Natural killer cell (primary cell): ENCODE measurements at places on chromosomes 7 and 10.

DNA sequence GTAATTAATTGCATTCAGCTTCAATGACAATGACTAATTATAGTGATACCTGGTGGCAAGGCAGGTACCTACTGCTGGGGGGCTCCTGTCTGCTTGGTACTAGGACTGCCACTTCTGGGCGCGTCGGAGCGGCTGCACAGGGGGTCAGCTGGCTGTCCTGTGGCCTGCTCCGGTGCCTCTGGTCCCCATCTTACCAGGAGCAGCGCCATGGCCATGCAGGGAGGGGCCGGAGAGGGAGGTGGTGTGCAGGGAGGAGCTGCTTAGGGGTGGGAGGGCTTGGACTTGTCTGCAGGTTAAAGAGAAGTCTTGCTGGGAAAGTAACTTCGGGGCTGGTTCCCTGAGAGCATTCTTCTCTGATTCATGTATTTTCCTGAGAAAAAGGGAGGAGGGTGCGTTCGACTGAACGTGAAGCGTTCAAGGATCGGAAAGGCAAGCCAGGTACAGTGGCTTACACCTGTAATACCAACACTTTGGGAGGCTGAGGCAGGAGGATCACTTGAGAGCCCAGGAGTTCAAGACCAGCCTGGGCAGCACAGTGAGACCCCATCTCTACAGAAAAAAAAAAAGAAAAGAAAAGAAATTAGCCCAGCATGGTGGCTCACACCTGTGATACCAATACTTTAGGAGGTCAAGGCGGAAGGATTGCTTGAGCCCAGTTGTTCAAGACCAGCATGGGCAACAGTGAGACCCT, 15.4 kb downstream of the CUX1 start:
- no peaks in the 10 kb centered on the region for H3K27me3 ChIP-seq
- H3K27ac ChIP-seq = no peak overlapping the region
- H3K4me1 ChIP-seq = no peaks in the 10 kb centered on the region
- no peaks in the 10 kb centered on the region for H3K36me3 ChIP-seq
- no peak for DNase-seq

DNA sequence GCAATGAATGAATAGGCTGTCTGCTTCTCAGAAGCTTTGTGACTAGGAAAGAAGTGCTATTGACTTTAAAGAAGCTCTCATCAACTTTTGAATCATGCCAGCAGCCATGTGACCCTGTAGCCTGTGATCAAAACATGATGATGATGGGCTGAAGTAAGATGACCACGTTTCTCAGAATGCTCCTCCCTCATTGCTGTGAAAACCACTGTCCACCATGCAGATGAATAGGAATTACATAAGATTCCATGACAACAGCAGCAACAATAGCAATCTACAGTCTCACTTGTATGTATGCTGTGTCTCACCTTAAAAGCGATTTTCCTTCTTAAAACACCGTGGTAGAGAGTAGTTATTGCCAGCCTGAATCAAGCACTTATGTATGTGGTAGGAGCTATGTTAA, 228.4 kb downstream of the TRIL start:
- H3K27me3 ChIP-seq = no peaks in the 10 kb centered on the region
- no peak overlapping the region for H3K27ac ChIP-seq
- H3K4me1 ChIP-seq = no peaks in the 10 kb centered on the region
- H3K4me3 ChIP-seq = no peak overlapping the region
- no peak for DNase-seq

DNA sequence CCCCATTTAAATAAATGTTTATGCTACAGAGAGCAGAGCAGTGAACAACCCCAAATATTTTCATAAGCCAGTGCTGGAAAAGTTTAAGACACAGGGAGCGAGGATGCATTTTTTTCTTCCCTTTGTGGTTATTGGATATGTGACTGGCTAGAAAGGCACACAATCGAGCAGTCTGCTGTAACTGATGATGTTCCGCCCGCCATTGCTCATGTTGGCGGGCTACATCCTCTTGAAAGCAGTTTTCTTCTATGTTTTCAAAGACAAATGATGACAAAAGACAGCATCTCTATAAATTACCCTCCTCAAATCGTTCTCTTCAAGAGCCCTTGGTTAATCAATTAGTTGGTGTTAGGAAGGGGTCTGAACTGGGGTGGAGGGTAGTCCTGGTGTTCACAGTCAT, 269.8 kb downstream of the SKAP2 start:
- no peak overlapping the region for H3K27ac ChIP-seq
- H3K27me3 ChIP-seq = no peaks in the 10 kb centered on the region
- H3K36me3 ChIP-seq = no peaks in the 10 kb centered on the region
- no peak overlapping the region for H3K4me3 ChIP-seq
- no peak for DNase-seq

GRCh38 chr7:2540641-2541051, 14.7 kb downstream of the BRAT1 start:
- no peaks in the 10 kb centered on the region for H3K27me3 ChIP-seq
- no peak overlapping the region for H3K4me3 ChIP-seq
- H3K27ac ChIP-seq = no peak overlapping the region
- no peak for DNase-seq

GRCh38 chr10:24501056-24501711, 222.5 kb downstream of the ARHGAP21 start:
- H3K36me3 ChIP-seq = no peaks in the 10 kb centered on the region
- no peak overlapping the region for H3K27ac ChIP-seq
- no peak overlapping the region for H3K4me3 ChIP-seq
- H3K27me3 ChIP-seq = no peaks in the 10 kb centered on the region

- no peak overlapping the region for H3K27ac ChIP-seq
- peaks cover 7% of the 10 kb centered on the region for H3K4me1 ChIP-seq
- no peak for DNase-seq
- H3K36me3 ChIP-seq = no peaks in the 10 kb centered on the region
Observed at GRCh38 chr10:132926777-132927650, 15.4 kb downstream of the CFAP46 start.

DNA sequence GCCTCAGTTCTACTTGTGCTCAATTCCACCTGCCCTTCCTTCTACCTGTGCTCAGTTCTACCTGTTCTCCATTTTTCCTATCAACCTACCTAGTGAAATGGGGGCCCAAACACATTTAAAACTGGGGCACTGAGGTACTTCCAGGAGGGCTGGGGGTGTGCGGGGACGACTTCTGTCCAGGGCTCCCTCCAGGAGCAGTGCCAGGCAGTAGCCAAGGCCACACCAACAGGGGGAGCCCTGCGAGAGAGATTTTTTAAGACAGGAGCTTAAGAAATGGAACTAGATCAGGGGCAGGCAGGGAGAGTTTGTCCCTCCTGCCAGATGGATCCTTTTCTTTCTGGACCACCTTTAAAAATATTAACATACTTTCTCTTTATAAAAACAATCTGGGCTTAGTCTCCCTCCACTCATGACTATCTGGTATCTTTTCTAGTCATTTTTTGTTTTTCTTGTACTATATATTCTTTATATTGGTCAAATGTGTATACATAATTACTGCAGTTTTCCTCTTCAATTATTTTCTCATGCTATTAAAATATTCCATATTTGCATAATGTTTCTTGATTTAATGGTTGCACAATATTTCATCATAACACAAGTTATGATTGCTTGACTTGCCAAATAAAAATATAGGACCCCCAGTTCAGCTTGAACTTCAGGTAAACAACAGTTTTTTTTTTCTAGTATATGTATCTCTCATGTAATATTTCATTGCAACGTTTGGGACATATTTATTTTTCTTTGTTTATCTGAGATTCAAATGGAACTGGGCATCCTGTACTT, 47.3 kb upstream of the INSYN2A start:
- no peaks in the 10 kb centered on the region for H3K36me3 ChIP-seq
- no peak overlapping the region for H3K4me3 ChIP-seq

- DNase-seq = no peak
- no peaks in the 10 kb centered on the region for H3K36me3 ChIP-seq
- no peaks in the 10 kb centered on the region for H3K27me3 ChIP-seq
- H3K27ac ChIP-seq = no peak overlapping the region
- no peaks in the 10 kb centered on the region for H3K4me1 ChIP-seq
- H3K4me3 ChIP-seq = no peak overlapping the region
Observed at GRCh38 chr7:80218723-80219122, 84.1 kb downstream of the GNAI1 start.

DNA sequence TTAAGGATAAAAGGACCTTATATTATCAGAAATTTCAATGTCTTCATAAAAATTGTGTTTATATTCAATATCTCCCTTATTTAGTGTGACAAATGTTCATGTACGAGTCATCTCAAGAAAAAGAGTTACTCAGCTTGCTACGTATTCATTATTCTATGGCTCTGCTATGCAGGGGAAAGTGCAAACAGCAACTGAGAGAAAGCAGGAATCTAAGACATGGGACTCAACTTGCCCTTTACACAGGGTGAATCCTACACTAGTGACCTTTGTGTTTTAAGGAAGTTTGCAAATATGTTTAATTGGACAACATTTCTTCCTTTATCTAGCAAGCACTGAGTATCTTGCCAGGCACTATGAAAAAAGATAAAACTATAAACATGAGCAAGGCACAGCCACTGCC, 104.7 kb downstream of the NPSR1 start:
- H3K27ac ChIP-seq = no peak overlapping the region
- peaks cover 5% of the 10 kb centered on the region for H3K27me3 ChIP-seq
- no peak for DNase-seq

GRCh38 chr10:103836861-103837260, 18.5 kb downstream of the SH3PXD2A start:
- no peak overlapping the region for H3K27ac ChIP-seq
- no peaks in the 10 kb centered on the region for H3K36me3 ChIP-seq
- H3K4me1 ChIP-seq = no peaks in the 10 kb centered on the region
- no peaks in the 10 kb centered on the region for H3K27me3 ChIP-seq

- H3K4me3 ChIP-seq = no peak overlapping the region
- H3K27ac ChIP-seq = no peak overlapping the region
- no peaks in the 10 kb centered on the region for H3K27me3 ChIP-seq
- no peaks in the 10 kb centered on the region for H3K36me3 ChIP-seq
- DNase-seq = no peak
- H3K4me1 ChIP-seq = no peaks in the 10 kb centered on the region
Observed at GRCh38 chr10:103598654-103599115, 105.2 kb downstream of the NEURL1 start.

DNA sequence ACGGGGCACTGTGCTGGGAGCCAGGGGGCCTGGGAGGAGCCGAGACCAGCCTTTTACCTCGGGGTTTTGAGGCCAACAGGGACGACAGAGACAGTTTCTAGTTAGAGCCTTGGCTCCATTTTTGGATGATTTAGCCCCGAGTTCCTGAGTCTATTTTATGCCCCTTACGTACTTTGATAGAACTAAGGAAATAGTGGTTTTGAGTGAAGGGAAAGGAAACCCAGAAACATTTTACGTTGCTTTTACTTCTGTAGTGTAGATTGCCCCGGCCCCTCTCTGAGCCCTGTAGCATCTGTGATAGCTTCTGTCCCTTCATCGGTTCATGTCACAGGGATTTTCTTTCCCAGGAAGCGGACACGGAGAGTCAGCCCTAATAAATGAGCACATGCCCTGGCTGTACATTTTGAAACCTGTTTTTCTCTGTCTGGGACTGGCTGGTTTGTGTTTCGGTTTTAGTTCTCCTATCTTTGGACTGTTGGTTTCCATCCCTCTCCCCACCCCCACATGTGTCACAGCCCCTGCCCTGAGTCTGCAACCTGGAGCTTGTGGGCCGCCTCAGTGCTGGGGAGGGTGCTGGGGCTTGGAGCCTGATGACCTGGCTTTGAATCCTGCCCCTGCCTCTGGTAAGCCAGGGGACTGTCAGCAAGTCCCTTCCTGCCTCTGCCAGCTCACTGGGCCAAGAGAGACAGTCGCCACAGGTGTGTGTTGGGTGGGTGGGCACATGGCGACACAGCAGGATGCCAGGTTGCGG, 6.9 kb upstream of the ORAI2 start:
- DNase-seq = peak; percentile 63
- peak overlapping the region; percentile 90 for H3K27ac ChIP-seq
- peaks cover 7% of the 10 kb centered on the region for H3K36me3 ChIP-seq
- H3K4me3 ChIP-seq = peak overlapping the region; percentile 6
- H3K4me1 ChIP-seq = peaks cover 82% of the 10 kb centered on the region

DNA sequence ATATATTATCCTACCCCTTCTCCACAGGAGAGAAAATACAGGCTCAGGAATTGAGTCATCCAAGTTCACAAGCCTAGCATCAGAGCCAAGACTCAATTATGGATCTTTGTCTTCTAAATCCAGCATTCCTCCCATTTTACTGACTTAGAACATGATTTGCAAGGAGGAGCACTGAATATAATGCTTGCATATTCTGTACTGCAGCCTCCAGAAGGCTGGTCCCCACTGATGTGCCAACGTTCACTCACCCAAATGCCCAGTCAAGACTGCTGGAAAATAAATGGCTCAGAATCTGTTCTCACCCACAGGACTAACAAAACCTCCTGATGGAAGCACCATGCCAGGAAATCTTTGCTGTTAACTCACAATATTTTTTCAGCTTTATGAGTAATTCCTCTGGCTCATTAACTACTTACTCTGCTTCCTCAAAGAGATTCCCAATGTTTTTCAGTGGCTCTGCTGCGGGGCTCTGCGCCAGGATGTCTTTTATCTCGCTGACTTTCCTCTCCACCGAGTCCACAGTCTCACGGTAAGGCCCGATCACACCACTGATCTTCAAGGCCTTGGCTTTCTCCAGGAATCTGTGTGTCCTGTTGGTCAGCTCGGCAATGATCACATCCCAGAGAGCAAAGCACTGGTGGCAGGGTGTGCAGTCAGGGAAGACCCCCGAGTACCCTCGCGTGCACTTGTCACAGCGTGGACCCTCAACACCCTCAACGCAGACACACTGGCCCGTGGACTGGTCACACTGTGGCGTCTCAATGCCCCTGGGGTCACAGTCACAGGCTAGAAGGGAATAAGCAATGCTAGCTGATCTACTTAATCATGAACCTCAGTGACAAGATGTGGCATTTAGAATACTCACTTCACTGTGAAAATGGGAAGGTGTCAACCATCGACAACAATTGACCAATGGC, 48.8 kb downstream of the DLD start:
- H3K27ac ChIP-seq = no peak overlapping the region
- H3K4me3 ChIP-seq = no peak overlapping the region
- H3K36me3 ChIP-seq = peaks cover 3% of the 10 kb centered on the region
- DNase-seq = no peak
- no peaks in the 10 kb centered on the region for H3K27me3 ChIP-seq

- no peak for DNase-seq
- H3K27me3 ChIP-seq = peaks cover 2% of the 10 kb centered on the region
- no peak overlapping the region for H3K4me3 ChIP-seq
- H3K27ac ChIP-seq = no peak overlapping the region
- no peaks in the 10 kb centered on the region for H3K4me1 ChIP-seq
- H3K36me3 ChIP-seq = no peaks in the 10 kb centered on the region
Observed at GRCh38 chr7:70810558-70811139, 321.3 kb upstream of the GALNT17 start.

DNA sequence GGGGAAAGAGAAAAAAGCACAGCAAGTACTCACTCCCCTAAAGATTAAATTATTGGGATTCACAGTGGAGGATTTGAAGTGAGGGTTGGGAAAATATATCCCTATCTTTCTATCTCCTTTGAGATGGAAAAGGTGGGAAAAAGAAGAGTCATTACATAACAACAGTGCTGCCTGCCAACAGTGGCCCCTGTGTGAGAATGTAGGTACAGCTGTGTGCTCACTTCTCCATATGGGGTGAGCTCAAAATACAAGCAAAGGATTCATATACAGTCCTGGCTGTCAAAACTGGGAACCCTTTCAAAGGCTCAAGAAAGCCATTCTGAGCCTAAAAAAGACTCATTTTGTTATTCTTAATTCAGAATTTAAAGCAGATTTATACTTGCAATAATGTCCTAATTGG, 458.5 kb downstream of the GPAM start:
- no peaks in the 10 kb centered on the region for H3K4me1 ChIP-seq
- H3K27me3 ChIP-seq = no peaks in the 10 kb centered on the region
- no peak overlapping the region for H3K27ac ChIP-seq
- no peaks in the 10 kb centered on the region for H3K36me3 ChIP-seq
